GM04503 (cell line): ENCODE measurements at places on chromosomes 13 and 19.
A peak's percentile ranks its signal among the peaks of the same experiment; 100 is the strongest.

GRCh38 chr19:38880076-38880881 is 2.2 kb upstream of the RINL start:
- no peak for DNase-seq

GRCh38 chr19:330503-330902 is 14.1 kb downstream of the MIER2 start:
- DNase-seq = no peak

- DNase-seq = no peak
Observed at GRCh38 chr13:50677687-50678463, 165.6 kb downstream of the DLEU7 start.

DNA sequence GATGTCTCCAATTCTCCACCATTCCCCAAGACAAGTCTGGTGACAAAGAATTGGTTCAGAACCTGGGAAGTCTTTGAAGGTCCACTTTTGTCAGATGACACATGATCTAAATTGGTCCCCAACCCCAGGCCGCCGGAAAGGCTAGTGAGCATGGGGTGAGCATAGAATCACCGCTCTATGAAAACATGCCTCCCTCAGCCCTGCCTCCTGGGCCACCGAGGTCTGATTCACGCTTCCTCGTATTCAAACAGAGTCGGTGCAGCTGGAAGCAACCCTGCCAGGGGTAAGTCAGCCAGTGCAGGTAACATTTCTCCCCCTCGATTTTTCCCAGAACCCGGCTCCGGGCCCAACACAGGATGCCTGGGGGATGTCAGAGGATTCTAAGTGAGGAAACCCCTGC is 33.9 kb upstream of the KLF2 start:
- DNase-seq = no peak

DNA sequence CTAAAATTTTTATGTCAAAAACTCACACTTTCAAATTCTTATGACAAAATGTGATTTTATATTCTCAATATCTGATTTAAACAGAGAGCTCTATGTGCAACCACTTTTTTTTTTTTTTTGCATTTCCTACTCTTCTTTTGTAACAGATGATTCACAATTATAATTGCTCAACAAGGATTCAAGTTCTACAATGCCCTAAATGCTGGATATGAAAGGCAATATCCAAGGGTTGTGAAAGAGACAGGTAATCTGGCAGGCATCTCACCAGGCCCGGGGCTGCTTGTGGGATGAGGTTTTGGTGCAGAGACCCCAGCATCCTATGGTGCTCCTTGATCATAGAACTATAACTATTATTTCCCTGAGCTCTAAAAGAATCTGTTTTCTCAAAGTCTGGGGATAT is 363.6 kb upstream of the NBEA start:
- no peak for DNase-seq

- DNase-seq = peak; percentile 53
Observed at GRCh38 chr19:48292798-48293197, 22.9 kb downstream of the ZNF114 start.

- no peak for DNase-seq
Observed at GRCh38 chr13:43309311-43309710, 285.9 kb downstream of the DNAJC15 start.

- no peak for DNase-seq
Observed at GRCh38 chr13:30276178-30276577, 31.2 kb downstream of the KATNAL1 start.

DNA sequence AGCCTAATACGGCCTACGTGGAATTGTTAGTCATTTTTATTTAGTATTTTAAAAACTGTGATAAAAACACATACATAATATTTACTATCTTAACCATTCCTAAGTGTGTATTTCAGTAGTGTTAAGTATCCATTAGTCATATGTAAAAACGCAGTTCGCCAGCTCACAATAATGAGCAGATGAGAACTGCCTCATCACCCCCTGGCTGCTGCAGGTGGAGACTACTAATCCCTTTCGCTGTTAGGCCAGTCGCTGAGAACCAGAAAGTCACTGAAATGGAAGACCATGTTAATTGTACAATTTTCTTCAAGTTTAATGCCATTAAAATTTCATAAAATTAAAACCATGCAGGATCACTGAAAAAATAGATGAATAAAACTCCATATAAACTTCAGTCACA is 1.6 kb downstream of the ESD start:
- DNase-seq = no peak
